Activated CD8-positive, alpha-beta memory T cell treated with anti-CD3 and anti-CD28 coated beads for 48 hours (primary cell): ENCODE measurements at places on chromosomes 3 and 15.

DNA sequence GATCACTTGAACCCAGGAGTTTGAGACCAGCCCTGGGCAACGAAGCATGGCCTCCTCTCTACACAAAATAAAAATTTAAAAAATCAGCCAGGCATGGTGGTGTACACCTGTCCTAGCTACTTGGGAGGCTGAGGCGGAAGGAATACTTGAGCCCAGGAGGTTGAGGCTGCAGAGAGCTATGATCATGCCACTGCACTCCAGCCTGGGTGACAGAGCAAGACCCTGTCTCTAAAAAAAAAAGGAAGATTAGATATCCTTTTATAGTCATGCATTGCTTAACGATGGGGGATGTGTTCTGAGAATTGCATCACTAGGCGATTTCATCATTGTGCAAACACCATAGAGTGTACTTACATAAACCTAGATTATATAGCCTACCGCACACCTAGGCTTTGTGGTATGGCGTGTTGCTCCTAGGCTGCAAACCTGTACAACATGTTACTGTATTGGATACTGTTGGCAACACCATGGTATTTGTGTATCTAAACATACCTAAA is 12.6 kb downstream of the ALAS1 start:
- no peak for DNase-seq

- no peak for DNase-seq
Measured at GRCh38 chr3:158739078-158739477, 6.8 kb upstream of the RARRES1 start.

GRCh38 chr15:91898843-91899242 is 45.3 kb downstream of the SLCO3A1 start:
- DNase-seq = no peak

- no peak for DNase-seq
Measured at GRCh38 chr15:59116141-59116540, 11.2 kb downstream of the CCNB2 start.

GRCh38 chr15:50108461-50108860 is 10.6 kb downstream of the ATP8B4 start:
- DNase-seq = no peak

GRCh38 chr15:48965972-48966371 is 2.3 kb upstream of the SHC4 start:
- DNase-seq = no peak

DNA sequence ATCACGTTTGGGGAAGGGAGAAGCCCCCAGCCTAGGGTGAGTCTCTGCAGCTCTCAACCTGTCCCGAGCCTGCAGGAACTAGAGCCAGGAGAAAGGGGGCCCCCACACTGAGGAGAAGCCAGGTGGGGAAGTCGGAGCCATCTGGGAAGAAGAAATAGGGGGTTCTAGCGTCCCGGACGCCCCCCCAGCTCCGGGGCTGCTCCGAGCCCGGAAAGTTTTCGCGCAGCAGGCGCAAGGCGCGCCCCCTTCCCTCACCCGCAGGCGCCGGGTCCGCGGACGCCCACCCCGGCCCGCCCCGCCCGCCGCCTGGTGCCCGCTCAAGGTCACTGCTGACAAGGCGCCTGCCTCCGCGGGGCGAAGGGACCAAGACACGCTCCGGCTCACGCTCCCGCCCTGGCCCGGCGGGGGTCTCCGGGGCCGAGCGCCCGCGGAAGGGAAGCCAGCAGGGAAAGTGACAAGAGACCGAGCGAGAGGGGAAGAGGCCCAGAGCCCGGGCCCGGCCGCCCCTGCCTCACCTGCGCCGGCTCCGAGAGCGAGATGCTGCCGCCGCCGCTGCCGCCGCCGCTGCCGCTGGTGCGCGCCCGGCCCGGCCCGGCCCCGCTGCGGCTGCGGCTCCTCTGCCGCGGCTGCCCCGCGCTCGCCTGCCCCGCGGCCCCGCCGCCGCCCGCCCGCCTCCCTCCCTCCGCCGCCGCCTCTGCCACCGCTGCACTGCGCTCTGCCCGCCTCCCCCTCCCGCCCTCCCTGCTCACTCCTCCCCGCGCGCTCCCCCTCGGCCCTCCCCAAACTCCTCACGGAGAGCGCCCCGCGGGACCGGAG is 108.4 kb upstream of the SLC6A11 start:
- DNase-seq = no peak

- no peak for DNase-seq
Measured at GRCh38 chr3:67450153-67450552, 204.3 kb downstream of the SUCLG2 start.

GRCh38 chr3:193829781-193830180 is 236.8 kb downstream of the OPA1 start:
- no peak for DNase-seq

DNA sequence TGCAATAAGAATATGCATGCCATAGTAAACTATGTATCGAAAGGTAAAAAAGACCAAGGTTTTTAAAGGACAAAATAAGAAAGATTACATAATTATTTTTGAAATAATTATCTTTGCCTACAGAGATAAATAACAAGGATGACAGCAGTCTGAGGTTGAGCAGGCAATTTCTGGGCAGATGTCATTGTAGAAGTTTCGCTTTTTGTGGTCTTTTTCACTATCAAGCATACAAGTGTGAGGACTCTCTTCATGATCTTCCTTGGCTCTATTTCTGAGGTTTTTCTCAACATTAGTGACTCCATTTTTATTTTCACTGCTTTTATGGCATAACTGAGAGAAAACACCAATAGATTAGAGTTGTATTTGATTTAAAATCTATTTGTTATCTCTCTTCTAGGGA is 1337.9 kb upstream of the EPHA6 start:
- DNase-seq = no peak

- DNase-seq = no peak
Measured at GRCh38 chr3:45599424-45599886, 4.9 kb downstream of the LIMD1 start.

DNA sequence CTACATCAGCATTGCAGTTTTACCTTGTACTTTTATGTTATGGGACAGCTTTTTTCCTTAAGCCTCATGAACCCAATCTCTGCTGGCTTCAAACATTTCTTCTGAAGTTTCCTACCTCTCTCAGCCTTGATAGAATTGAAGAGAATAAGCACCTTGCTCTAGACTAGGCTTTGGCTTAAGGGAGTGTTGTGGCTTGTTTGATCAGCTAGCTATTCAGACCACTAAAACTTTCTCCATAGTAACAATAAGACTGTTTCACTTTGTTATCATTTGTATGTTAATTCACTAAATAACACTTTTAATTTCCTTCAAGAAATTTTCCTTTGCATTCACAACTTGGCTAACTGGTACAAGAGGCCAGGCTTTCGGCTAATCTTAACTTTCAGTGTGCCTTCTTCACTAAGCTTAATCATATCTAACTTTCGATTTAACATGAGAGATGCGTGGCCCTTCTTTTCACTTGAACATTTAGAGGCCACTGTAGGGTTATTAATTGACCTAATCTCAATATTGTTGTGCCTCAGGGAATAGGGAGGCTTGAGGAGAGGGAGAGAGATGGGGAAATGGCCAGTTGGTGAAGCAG is 8.1 kb upstream of the TIGIT start:
- DNase-seq = no peak

GRCh38 chr3:177904621-177905020 is 631.6 kb upstream of the KCNMB2 start:
- DNase-seq = no peak
